Stimulated activated CD8-positive, alpha-beta memory T cell treated with anti-CD3 and anti-CD28 coated beads, Interleukin-15, amount 100 ng/mL, for 4 hours (primary cell): ENCODE measurements at places on chromosomes 5 and 9.

DNA sequence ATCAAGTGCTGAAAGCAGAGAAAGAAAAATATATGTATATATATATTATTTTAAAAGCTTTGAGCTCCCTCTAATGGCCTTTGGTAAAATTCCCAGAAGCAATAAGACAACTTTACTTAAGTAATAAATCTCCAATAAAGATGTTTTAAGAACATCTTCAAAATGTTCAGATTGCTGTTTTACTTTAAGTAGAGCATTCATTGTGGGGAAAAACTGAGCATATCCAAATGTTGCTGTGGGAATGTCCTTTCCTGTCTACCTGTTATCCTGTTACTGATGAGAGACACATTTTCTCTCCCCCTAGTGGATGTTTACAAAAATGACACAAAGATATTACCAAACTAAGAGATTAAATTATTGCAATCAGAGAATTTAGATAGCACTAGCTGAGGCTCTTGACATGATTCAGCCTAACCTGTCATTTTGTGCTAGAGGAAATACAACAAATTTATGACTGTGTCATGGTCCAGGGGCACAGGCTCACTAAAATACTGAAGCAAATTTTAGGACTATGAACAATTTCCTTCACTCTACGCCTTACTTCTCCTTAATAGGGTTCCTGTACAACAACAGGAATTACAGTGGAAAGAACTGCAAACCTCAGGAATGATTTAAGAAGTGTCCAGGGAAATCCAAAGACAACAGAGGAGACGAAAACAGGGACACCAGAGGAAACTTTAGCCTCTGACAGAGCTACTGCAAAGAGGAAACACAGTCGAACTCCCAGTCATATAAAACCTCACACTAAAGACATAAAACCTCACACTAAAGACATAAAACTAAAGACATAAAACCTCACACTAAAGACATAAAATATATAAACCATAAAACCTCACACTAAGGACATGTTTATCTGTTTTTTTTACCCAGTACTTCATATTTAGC lies 24.3 kb upstream of the PRRC1 start:
- DNase-seq: no peak

GRCh38 chr5:156588306-156588705 lies 261.3 kb downstream of the SGCD start:
- no peak for DNase-seq

DNA sequence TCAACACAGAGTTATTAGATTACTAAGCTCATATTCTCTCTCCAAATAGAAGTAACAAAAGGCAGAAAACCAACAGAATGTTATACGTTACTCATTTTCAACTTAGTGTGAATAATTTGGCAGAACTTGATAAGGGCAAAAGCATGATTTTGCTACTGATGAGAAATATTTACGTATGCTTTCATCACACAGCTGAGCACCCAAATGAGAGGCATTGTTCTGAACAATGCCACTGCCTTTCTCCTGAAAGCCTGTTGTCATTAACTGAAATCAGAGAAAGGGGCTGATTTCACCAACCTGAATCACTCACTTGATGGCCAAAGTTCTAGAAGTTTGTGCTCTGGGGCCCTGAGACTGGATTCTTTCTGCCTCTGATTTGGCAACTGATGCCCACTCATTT lies 367.5 kb upstream of the PTGER4 start:
- no peak for DNase-seq

DNA sequence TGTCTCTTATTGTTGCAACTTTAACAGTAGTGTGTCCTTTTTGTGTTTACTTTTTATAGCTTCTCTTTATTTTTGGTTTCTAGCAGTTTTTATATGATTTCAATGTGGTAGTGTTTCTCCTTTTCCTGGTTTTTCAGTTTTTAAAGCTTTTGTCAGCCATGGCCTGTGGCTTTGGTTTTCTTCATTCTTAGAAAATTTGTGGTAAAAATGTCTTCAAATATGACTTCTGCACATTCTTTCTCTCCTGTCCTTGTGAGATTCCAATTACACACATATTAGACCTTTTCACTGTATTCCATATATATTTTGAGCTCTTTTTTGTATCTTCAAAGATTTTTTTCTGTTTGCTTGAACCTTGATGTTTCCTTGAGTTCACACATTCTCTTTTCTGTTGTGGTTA lies 180.5 kb downstream of the CNTLN start:
- no peak for DNase-seq
